Retina (tissue), 1 donor: ENCODE measurements at places on chromosomes 16 and 17.

DNA sequence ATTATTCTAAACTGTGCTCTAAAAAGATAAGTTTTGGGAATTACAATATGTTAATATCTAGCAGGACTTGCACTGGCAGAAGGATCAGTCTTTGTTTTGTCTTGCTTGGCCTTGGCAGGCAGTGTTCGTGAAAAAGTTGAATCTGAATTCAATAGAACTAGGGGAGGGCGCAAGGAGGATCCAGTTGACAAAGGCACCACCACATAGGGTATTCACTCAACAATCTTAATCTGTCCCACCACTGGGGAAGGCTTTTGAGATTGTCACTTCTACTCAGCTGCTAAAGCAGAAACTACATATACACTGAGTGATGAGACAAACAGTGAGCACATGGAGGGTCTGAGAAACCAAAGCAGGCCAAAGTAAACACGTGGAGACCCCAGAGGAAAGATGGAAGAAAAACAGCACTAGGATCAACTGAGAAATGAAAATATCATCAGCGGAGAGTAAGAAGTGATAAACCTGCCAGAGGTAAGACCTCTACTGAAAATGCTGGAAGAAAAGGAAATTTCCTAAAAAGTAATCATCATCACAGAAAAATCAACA is 2.4 kb downstream of the AMFR start:
- no peak for DNase-seq

- DNase-seq, result no peak
Observed at GRCh38 chr16:87713451-87714229, 52.1 kb downstream of the KLHDC4 start.

DNA sequence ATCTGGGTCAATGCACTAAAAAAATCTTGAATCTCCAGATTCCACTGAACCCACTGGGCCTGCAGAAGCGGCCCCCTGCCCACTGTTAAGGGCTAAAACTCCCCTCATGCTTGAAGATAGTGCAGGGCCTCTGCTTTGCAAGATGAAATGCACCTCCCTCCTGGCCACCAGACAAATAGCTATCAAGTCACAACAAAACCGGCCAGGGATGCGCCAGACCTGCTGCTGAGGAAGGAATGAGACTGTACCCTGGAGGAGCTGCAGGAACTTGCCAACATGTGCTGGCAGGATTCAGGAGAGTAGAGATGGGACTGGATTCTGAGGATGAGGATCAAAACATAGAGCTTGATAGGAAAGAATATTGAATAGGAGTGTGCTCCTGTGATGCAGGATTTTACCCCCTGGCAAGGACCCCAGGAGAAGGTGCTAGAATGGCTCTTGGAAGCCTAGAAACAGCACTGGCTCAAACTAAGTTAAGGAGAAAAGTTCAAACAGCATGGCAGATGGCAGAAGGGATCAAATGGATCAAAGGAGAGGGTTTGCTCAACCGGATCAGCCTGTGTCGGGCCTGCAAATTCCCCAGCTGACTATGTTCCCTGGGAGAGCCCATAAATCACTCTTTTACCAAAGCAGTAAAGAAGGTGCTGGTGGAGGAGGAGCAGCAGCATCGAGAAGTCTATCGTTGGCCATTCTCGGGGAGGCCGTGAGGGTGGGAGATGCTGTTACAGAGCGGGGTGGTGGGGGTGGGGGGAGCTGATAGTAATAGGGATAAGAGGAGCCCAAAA is 27.2 kb upstream of the XYLT2 start:
- DNase-seq, result no peak

DNA sequence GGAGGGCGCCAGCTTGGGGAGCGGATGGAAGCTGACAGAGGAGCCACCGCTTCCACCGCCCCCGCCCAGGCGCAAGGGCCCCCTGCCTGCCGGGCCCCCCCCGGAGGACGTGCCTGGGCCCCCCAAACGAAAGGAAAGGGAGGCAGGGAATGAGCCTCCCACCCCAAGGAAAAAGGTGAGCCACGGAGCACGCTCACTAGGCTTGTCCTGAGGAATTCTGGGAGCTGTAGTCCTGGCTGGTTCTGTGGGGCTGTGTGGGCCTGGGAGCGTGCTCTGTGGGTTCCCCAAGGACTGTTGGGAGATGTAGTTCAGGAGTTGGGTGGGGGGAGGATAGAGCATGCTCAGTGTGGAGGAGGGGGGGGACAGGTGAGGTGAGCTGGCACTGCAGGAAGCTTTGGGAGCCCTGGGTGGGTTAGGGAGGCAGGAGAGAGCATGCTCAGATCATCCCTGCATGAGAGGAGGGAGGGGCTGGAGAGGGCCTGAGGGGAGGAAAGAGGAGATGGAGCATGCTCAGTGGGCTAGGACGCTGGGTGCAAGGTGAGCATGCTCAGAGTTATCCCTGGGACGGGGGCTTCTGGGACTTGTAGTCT is 4.5 kb downstream of the FBXL19 start:
- peak; percentile 67 for DNase-seq

DNA sequence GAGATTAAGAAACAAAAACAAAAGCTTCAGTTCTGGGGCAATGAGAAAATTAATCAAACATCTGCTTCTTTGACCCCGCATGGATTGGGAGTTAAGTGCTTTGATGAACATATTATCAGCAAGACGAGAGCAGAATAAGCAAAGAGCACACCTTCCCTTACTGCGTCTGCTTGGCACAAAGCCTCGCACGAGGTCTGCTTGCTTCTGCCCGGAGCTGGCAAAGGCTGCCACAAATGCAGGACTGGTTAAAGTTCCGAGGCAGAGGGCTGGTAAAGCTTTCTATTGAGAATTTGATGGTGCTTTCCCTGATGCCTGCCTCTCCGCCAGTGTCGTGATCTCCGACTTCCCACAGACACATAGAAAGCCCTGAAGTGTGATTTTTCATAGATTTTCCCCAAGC is 17.0 kb downstream of the VAT1L start:
- DNase-seq, result no peak

- DNase-seq, result no peak
Observed at GRCh38 chr16:73124665-73125375, 76.9 kb upstream of the ZFHX3 start.

DNA sequence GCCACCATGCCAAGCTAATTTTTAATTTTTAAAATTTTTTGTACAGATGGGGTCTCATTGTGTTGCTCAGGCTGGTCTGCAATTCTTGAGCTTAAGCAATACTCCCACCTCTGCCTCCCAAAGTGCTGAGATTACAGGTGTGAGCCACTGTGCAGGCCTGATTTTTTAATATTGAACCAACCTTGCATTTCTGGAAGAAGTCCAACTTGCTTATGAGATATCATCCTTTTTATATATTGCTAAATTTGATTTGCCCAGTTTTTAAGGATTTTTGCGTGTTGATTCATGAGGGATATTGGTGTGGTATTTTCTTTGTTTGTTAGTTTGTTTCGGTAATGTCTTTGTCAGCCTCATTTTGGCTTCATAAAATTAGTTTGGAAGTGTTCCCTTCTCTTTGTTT is 196.4 kb downstream of the SEC14L1 start:
- no peak for DNase-seq

DNA sequence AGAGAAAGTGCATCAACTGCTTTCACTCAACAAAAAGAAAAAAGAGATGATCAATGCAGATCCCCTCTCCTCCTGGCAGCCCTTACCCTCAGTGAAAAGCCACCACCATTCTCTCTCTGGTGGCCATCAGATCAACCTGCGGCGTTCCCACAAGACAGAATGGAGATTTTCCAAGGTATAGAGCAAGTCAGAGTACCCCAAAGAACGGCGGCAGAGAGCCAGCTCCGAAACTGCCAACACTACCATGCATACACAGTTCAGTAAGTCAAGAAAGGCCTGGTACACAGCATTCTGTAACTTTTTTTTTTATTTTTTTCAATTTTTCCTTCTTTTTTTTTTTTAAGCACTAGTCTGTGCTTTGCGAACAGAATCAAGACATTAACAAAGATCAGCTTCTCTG is 30.6 kb downstream of the STH start:
- no peak for DNase-seq

DNA sequence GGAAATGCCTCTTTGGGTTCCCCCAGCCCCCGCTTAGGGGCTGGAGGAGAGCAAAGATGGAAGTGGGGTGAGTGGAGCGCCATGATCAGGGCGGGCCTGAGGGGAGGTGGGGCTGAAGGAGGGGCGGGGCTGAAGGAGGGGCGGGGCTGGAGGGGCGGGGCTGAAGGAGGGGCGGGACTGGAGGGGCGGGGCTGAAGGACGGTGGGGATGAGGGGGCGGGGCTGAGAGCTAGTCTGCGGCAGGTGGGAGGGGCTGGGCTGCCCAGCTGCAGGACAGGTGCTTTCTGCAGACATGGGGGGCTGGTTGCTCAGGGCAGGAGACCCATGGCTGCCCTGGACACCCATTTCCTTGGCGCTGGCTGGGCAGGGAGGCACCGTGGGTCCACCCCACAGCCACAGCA is 39.1 kb upstream of the PABPN1L start:
- DNase-seq, result no peak

GRCh38 chr16:78794581-78795250 is 695.3 kb downstream of the WWOX start:
- DNase-seq, result no peak

- peak; percentile 91 for DNase-seq
Observed at GRCh38 chr17:49996495-49997300, 1.7 kb upstream of the DLX3 start.

- no peak for DNase-seq
Observed at GRCh38 chr16:81995651-81996050, 15.6 kb downstream of the SDR42E1 start.

DNA sequence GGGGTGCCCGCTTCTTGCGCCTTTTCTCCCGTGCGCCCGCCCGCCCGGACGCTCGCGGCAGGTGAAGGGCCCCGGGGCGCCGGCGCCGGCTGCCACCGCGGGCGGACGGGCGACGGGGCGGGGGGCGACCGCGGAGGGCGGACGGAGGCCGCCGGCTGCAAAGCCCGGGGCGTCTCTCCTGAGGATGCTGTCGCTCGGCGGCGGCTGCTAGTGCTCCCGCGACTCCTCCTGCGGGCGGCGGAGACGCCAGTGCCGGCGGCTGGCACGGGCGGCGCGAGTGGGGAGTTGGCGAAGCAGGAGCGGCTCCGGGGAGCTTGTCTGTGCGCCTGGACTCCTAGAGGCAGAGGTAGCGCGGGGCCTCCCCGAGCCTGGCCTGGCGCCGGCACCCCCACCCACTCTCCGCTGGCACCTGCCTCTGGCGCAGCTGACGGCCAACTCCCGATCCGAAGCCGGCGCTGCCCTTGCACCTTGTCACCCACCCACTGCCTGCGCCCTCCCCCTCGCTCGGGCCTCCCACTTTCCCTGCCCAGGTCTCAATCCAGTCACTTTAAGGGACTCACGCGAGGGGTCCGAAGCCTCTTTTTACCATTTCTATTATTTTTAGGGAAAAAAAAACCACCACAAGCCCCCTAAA is at the start of gene FAM20A:
Gene FAM20A (minus strand): TSS at position 437 of the 634 bp plus-strand sequence. CDS start 701 bp downstream, outside the sequence.
- DNase-seq, result peak; percentile 65

GRCh38 chr17:56688151-56688550 is 94.7 kb downstream of the NOG start:
- DNase-seq, result no peak

DNA sequence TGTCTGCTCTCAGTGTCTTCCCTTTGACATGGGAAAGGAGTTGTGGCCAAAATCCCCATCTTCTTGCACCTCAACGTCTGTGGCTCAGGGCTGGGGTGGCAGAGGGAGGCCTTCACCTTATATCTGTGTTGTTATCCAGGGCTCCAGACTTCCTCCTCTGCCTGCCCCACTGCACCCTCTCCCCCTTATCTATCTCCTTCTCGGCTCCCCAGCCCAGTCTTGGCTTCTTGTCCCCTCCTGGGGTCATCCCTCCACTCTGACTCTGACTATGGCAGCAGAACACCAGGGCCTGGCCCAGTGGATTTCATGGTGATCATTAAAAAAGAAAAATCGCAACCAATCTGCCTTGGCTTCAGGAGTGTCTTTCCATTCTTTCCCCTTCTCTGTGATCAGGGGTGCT is 918 bp upstream of the MRM1 start:
- no peak for DNase-seq

DNA sequence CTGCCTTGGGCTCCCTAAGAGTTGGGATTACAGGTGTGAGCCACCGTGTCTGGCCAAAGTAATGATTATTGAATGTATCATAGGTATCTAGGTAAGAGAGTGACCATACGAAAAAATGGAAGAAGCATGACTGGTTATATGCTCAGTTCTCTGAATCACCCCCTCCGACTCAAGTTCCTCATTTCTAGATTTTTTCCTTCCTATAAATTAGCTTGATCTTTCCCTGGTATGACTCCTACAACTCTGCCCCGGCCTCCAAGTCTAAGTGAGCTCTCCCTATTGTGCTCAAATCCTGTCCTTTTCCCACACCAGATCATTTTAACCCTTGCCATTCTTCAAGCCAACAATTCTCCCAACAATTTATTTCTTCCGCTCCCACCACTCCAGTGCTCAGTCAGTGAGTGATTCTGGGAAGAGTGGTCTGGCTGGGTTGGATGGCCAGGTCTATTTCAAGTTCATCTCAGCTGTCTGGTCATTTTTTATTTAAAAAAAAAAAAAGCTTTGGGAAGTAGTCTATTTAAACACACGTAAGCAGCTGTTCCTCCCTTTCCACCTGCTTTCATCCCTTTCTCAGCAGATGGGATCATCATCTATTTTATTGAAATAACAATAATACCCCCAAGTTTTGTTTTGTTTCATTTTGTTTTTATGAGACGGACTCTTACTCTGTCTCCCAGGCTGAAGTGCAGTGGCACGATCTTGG is 120.2 kb upstream of the HS3ST2 start:
- DNase-seq, result no peak

DNA sequence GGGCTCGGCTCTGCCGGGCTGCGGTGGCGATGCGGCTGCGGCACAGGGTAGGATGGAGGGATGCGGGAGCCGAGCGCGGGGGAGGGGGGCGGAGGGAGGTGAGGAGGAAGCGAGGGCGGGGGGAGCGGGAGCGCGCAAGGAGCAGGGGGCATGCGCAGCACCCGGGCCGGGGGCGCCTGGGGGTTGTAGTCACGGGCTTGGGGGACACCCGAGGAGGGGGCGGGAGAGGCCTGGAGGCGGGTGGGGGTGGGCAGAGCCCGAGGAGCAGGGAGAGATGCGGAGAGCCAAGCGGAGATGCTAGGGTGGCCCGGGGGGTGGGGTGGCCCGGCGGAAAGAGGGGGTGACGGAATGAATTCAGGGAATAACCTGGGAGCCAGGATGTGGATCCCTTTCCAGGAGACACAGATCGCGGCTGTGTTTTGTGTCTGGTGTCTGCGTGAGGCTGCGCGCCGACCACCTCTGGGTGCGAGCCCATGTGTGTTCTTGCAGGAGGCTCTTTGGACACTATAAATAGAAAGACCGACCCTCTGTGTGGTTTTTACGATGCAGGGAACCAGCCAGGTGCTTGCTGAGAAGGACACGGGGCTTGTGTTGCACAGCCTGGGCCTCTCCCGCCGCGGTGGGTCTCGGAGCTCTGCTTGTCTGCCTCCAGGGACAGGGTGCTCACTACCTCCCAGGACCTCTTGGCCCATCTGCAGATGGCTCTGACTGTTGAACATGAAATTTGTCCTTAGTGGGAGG is at the start of gene STX1B:
Gene STX1B (minus strand): TSS at position 54 of the 741 bp plus-strand sequence. CDS start 242 bp downstream, outside the sequence.
- DNase-seq, result peak; percentile 59

DNA sequence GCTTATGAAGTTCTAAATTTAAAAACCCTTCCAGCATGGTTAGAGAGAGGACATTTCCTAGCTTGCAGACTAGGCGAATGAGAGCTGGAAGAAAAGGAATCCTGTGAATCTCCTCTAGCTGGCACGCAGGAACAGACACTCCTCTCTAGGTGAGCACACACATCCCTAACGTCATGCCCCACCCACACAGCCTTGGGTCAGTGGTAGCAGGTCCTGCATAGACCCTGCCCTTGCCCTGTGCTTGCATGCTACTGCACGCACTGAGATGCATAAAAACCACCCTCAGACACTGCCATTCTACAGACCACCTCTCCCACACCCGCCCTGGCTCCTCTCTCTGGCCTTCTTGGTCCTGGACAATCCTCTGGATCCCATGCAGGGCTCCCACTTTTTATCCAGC is 23.5 kb downstream of the CES1 start:
- no peak for DNase-seq
